ENCODE measurements at places on chromosomes 2 and 18.

- no peak for DNase-seq
These were observed 256.7 kb downstream of the ANAPC1 start for GRCh38 chr2:111627256-111627655.

DNA sequence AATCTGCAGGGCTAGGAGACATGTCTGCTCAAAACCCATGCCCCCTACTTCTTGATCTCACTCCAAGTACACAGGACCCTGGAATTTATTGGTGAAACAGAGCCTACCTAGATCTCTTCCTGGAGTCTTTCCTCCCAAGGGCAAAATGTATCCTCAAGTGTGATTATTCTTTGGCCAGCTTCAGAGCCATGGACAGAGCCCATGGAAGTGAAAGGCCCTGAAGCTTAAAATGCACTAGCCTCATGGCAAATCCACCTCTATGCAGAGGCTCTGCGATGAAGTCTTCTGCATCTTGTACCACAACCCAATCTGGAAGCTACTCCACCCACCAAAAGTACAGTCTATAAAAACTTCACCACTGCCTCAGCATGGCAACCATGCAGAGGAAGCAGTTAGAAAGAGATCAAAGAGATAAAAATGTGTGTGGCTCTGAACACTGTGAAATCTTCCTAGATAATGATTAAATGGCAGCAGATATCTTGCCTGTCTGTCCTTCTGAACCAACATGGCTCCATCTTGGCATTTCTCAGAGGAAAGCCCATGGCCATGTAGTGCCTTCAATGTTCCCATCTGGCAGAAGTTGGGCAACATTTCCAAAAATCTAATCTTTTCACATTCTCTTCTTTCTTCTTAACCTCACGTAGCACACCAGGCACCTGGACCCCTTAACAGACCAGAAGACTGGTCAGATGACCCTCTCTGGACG is 142.9 kb upstream of the KLF7 start:
- no peak for DNase-seq

- peak; percentile 40 for DNase-seq
These were observed 30.5 kb upstream of the VPS54 start for GRCh38 chr2:64049633-64050220.

- no peak for DNase-seq
These were observed 32.3 kb downstream of the RALBP1 start for GRCh38 chr18:9507565-9508088.

DNA sequence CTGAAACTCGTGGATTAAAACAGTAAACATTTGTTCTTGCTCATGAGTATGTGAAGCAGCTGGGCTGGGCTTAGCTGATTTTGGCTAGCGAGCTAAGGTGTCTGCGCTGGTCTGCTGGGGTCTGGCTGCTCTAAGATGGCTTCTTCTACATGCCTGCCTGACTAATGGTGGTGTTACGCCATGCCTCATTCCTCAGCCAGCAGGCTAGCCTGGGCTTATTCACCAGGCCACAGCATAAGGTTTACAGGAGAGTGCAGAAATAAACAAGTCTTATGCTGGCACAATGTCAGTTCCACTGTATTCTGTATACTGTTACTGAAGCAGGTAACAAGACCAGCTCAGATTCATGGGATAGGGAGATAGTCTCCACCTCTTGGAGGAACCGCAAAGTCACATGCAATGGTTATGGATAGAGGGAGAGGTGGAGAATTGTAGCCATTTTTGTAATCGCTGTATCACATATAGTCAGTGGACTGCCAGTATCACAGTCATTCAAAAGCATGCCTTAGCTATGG is 80.0 kb downstream of the RHBDD1 start:
- DNase-seq: no peak

- no peak for DNase-seq
These were observed 56.5 kb downstream of the EMX1 start for GRCh38 chr2:72973566-72974435.

GRCh38 chr2:179031731-179032408 is 18.1 kb downstream of the CCDC141 start:
- no peak for DNase-seq

DNA sequence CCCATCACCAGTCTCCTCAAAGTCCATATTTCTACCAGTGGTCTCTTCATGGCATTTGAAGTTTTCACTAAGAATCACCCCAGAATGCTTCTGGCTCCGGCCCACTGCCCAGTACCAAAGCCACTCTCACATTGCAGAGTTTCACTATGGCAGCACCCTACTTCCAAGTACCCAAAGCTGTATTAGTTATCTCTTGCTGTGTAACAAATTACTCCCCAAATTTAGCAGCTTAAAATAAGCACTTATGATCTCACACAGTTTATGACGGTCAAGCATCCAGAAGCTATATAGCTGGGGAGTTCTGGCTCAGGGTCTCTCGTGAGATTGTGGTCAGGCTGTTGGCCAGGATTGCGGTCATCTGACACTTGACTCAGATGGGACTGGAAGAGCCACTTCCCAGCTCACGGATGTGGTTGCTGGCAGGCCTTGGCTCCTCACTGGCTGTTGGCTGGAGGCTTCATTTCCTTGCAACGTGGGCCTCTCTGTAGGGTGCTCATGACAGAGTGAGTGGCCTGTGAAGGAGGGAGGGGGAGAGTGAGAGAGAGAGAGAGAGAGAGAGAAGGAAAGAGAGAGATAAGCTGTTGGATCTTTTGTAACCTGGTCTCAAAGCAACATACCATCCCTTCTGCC is 189.5 kb downstream of the CTIF start:
- no peak for DNase-seq

All from anterior cingulate cortex (tissue), 58 donors.